Inflammatory macrophage treated with lipopolysaccharide for 4 hours (primary cell): ENCODE measurements at places on chromosomes 3 and 15.
A peak's percentile ranks its signal among the peaks of the same experiment; 100 is the strongest.

DNA sequence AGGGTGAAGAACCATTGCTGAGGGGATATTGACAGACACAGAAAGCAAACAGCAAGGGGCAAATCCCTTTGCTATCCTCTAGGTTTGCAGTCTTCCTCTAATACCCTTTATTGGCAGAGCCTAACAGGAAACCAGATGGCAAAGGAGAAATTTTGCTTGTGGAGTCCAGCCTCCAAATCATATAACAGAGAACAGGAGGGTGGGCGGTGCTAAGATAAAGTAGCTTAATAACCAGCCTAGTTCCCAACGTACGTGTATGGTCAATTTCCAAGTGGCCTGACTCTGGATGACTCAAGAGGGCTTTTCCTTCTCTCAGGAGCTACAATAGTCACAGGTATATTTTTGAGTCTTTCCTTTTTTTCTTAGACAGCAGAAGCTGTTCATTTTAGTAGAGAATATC lies 404.5 kb downstream of the PDCD6IP start:
- no peak for DNase-seq

DNA sequence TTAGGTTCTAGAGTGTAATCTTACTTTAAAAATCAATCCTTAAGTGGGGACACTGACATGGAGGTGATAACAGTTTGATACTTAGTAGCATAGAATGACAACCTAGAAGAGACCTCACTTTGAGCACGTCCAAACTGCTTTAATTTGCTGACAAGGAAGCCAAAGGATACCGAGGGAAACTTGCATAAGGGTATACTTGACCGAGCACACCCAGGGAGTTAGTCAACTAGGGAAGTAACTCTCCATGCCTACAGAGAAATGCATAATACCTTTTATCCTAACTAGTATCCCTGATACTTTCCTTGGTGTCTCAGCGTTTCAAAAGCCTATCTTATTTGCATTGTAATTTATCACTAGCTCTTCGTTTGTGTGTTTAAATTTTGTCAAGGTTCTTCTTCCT lies 5.5 kb upstream of the TPRG1 start:
- no peak for DNase-seq

DNA sequence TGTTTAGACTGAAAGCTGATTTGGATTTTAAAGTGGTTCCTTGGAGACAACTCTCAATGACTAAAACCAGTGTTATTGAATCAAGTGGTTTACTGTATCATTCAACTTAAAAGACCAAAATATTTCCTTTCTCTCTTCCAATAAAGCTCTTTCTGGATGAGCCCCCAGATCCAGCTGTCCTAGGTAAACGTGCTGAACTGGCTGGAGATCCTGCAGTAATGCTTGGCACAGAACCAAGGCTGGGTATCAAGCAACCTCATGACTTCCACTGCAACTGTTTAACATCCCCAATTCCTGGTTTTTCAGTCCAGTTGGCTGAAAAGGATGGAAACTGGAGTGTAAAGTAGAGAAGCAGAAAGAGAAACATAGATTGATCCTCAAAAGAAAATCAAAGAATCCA lies 28.9 kb downstream of the SEC22C start:
- DNase-seq, result no peak

GRCh38 chr3:8500319-8500988 lies 1.2 kb upstream of the LMCD1 start:
- DNase-seq, result no peak

- DNase-seq, result no peak
Measured at GRCh38 chr15:29196722-29197121, 72.9 kb downstream of the NSMCE3 start.

GRCh38 chr3:53812434-53812833 lies 33.8 kb downstream of the CHDH start:
- no peak for DNase-seq

- DNase-seq, result peak; percentile 30
Measured at GRCh38 chr15:40928821-40929659, at the start of gene DLL4. TSS of gene DLL4 (plus strand) at chr15:40929340. CDS start at chr15:40929669, 329 bp downstream.

DNA sequence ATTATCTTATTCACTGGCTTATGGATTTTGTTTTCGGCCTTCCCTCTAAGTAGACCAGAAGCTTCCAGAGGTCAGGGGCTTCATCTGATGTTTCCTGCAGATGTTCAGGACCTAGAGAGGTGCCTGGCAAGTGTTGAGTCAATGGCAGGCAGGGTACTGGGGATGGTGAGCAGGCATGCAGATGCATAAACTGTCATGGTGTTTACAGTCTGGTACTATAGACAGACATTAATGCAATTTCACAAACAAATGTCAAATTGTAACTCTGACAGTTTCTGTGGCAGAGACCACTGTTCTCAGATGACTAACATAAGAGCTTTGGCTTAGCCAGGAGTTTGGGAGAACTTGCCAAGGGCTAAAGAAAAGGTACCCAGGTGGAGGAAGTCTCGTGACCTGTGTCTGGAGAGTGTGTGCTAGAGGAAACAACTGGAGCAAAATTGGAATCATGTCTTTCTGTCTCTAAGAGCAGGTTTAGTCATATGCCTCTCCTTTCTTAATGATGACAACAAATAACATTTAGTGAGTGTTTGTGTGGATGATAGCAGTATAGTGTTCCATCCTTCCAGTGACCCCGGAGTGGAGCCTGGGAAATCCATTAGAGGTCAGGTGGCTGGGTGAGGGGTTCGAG lies 53.7 kb upstream of the TRAK1 start:
- DNase-seq, result no peak

- no peak for DNase-seq
Measured at GRCh38 chr3:62248734-62249483, 124.4 kb downstream of the FEZF2 start.

GRCh38 chr3:105505170-105505569 lies 138.5 kb downstream of the ALCAM start:
- DNase-seq, result peak; percentile 60

GRCh38 chr3:30810625-30811024 lies 83.8 kb downstream of the GADL1 start:
- DNase-seq, result no peak

GRCh38 chr3:85758442-85758841 lies 799.7 kb downstream of the CADM2 start:
- DNase-seq, result no peak
